NCI-H460 (cell line): ENCODE measurements at places on chromosomes 4 and X. TPM values are rescaled to one million over a fixed set of nuclear protein-coding genes. Genes with fewer than 3 reads are reported as not detected.

The TMEM31 gene
- total RNA-seq = not detected in 2 replicates

The KDR gene
- 0.10 and 0.35 TPM in 2 replicates for total RNA-seq

The MAGEB1 gene
- not detected in 2 replicates for total RNA-seq

The LRBA gene
- 22.9 and 25.7 TPM in 2 replicates for total RNA-seq

The GIMD1 gene
- not detected in 2 replicates for total RNA-seq

The PLAC8 gene
- total RNA-seq = 9.7 and 9.9 TPM in 2 replicates

The TBL1X gene
- total RNA-seq = 35.5 and 41.8 TPM in 2 replicates

The HHIP gene
- total RNA-seq = 0.02 and 0.09 TPM in 2 replicates

The FAM13A gene
- total RNA-seq = 18.8 and 22.2 TPM in 2 replicates

The BEND2 gene
- not detected in 2 replicates for total RNA-seq

The GASK1B gene
- 63.1 and 83.1 TPM in 2 replicates for total RNA-seq

The TACR3 gene
- not detected in 2 replicates for total RNA-seq

The PNMA6A gene
- 1.7 and 2.9 TPM in 2 replicates for total RNA-seq

The SOX3 gene
- not detected in 2 replicates for total RNA-seq

The ADAMTS3 gene
- 0.07 and 0.14 TPM in 2 replicates for total RNA-seq

The ZXDA gene
- total RNA-seq = 6.5 and 6.8 TPM in 2 replicates

The PAK3 gene
- total RNA-seq = 57.4 and 73.3 TPM in 2 replicates

The TMPRSS11B gene
- total RNA-seq = not detected in 2 replicates

The RAB33A gene
- total RNA-seq = not detected in 2 replicates

The BOD1L1 gene
- total RNA-seq = 12.3 and 14.3 TPM in 2 replicates

The SLC6A14 gene
- total RNA-seq = not detected in 2 replicates

The DGAT2L6 gene
- not detected in 2 replicates for total RNA-seq

The TENM3 gene
- total RNA-seq = 13.5 and 13.8 TPM in 2 replicates

The MAGEC2 gene
- not detected in 2 replicates for total RNA-seq

The ANKRD37 gene
- total RNA-seq = 6.0 and 7.0 TPM in 2 replicates
